ENCODE measurements at places on chromosomes 12 and 14.
A peak's percentile ranks its signal among the peaks of the same experiment; 100 is the strongest.

DNA sequence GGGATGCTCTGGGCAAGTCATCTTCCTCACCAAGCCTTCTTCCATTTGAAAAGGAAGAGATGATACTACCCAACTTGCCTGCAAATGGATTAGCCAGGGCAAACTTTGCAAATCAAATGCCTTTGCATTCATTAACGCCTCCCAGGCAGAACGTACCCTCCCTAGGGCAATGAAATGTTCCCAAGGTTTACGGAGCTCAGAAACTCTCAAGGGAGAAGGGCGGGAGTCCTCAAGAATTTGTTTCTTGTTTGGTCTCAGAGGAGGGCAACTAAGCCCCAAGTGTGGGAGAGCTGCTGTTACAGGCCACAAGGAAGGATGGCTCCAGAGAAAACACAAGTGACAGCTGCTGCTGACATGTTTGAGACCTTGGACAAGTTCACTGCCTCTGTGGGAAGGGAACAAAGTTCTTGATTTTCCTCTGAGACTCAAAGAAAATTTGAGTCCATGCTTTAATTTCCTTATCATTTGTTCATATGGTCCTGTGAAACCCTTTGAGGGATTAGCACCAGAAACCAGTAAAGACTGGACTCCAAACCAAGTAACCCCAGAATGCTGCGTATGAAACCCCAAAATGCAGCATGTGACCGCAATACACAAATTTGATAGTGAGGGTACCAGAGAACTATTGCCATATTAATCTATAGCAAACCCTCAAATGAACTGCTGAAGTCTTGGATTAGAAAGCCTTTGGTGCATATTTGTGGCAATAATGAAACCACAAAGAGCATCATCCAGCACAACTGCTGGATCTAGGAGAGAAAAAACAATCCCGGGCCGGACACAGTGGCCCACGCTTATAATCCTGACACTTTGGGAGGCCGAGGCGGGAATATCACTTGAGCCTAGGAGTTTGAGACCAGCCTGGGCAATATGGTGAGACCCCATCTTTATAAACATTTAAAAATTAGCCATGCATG lies 22.9 kb downstream of the SPTB start:
- DNase-seq: no peak

DNA sequence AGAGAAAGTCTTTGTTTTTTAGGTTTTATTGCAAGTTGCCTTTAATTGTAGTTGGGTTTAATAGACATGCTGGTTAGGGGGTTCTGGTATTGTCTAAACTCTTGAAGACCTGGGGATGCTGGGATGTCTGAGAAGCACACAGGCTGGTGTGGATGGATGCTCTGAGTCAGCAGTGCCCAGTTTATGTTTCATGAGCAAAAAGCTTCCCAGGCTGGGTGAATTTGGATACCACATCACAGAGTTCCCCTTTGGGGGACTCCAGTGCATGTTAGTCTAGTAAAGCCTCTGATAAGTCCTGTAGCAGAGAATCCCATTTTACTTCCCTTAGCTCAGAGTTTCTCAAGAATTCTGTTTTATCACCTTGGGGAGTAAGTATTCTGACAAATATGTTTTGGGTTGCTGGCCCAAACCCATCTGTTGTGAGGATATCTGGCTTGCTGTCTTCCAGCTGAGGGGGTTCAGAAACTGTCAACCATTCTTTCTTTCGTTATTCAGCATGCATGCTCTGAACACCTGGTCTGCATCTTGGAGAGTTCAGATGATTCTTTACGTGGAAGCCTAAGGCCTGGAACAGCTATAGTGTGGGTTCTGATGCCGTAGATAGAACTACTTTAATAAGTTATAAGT lies 509.1 kb downstream of the VRK1 start:
- DNase-seq: no peak

GRCh38 chr12:94099632-94100031 lies 48.7 kb upstream of the PLXNC1 start:
- peak; percentile 81 for DNase-seq

DNA sequence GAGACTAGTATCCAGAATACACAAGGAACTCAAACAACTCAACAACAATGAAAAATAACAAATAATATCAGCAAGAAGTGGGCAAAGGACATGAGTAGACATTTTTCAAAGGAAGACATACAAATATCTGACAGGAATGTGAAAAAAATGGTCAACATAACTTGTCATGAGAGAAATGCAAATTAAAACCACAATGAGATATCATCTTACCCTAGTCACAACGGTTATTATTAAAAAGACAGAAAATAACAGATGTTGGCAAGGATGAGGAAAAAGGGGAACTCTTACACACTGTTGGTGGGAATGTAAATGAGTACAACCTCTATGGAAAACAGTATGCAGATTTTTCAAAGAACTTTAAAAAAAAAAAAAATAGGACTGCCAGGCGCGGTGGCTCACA lies 20.4 kb downstream of the VWF start:
- no peak for DNase-seq

GRCh38 chr12:8637244-8637643 lies 24.6 kb upstream of the AICDA start:
- no peak for DNase-seq

DNA sequence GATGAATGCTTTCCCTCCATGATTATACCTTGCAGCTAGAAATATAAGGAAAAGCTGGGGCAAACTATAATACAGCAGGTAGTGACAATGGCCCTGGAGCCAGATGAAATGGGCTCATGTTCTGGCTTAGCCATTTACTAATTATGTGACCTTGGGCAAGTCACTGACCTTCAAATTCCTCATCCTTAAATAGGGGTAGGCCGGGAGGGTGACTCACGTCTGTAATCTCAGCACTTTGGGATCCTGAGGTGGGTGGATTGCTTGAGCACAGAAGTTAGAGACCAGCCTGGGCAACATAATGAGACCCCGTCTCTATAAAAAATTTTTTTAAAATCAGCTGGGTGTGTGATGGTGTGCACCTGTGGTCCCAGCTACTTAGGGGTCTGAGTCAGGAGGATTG lies 155.4 kb downstream of the C12orf75 start:
- DNase-seq: no peak

DNA sequence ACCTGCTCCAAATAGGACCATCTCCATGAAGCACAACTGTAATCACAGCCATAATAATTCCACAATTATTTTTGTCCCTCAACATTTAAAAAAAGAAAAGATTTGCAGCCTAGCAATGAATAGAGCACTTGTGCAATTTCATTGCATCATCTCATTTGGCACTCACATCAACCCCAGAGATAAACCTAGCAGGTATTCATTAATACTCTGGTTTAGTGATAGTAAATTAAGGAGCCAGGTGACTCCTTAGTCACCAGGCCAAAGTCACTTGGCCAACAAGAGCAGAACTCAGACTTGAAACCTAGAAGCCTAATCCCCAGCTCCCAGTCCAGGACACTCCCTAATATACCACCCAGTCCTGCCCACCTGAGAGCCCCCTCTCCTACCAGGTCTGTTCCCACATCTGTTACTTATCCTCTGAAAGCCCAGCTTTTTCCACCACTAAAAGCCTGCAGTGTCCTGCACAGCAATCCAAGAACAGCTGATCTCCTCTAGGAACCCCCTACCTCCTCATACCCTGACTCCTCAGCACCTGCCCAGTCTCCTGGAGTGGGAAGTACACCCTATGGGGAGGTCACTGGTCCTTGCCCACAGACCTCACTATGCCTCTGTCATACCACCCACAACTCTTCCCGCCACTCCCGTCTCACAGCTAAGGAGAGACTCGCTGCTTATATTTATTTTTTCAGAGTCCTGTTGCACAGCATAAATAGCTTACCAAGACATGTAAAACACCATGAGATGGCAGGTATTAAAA lies 22.1 kb downstream of the OR10P1 start:
- no peak for DNase-seq

DNA sequence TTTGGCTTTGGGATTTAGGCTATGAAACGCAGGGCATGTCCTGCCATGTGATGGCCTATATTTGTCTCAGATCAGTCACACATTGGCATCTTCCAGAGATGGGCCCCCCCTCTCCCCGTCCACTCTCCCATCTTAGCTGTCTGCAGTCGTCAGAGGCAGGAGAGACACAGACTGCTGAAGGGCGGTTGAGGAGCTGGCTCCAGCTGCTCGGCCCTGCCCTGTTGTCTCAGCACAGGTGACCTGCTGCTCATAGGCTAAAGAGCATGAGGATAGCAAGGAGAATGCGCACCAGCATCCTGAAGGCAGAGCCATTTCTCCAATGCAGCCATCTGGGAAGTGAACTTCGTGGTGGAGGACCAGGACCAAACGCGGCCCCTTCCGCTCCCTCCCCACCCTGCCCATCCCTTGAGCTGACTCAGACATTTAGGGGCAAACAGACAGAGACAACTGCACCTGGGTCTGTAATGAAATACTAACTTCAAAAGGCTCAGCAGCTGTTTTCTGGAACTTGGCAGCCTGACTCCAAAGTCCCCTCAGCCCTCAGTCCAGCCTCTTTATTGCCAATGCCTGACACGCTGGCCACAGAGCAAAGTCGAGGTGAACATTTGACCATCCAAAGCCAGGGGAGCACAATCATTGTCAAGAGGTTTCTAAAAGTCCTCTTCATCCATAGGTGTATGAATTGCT lies 22.3 kb downstream of the FZD10 start:
- DNase-seq: no peak

DNA sequence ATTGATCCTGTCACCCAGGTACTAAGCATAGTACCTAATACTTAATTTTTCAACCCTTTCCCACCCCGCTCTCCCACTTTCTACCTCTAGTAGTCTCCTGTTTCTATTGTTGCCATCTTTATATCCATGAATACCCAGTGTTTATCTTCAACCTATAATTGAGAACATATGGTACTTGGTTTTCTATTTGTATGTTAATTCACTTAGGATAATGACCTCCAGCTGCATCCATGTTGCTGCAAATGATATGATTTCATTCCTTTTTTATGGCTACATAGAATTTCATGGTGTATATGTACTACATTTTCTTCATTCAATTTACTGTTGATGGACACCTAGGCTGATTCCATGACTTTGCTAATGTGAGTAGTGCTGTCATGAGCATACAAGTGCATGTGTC lies 547.3 kb upstream of the NOVA1 start:
- DNase-seq: peak; percentile 11

GRCh38 chr14:56198438-56198837 lies 80.2 kb downstream of the PELI2 start:
- DNase-seq: peak; percentile 52

DNA sequence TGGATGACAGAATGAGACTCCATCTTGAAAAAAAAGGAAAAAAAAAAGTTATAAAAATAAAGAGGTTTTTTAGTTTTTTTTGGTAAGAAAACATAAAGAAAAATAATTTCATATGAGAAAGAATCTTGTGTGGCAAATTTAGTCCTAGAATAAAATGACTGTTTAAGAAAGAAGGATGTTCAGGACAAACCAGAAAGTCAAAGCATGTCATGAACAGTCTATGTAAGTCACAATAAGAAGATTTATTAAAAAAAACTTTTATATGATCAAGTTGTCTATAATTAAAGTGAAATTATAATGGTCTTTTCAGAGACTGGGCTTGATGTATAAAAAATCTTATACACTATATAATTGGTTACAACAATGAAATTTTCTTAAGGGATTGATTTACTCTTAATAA lies 68.1 kb upstream of the HECTD1 start:
- no peak for DNase-seq

- no peak for DNase-seq
These were observed 59.4 kb upstream of the FICD start for GRCh38 chr12:108455706-108456105.

DNA sequence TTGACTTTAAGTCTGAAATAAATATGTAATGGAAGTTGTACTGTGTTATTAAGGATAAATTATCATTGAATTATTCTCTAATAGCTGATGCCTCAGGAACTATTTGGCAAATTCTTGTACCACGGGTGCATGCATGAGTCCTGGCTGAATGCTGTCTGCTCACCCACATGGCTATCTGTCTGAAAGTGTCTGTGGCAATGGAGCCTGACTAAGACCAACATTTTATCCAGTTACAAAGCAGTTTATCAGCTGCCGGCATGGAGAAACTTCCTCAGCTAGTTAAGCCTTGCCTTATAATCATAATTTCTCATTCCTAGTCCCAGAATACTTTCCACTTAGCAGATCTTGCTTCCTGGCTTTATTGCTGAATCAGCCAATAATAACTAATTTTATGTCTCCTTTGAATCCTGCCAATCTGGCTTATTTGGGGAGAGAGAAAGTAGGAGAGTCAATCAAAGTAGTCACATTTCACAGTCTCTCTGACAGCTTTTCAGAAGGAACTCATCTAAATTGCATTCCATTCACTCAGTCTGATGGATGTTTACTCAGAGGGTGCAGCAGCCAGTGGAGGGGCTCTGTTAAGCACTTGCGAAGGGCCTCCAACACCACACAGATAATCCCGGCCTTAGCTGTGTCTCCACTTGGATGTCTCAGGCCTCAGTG lies 280.6 kb upstream of the CLEC14A start:
- no peak for DNase-seq

DNA sequence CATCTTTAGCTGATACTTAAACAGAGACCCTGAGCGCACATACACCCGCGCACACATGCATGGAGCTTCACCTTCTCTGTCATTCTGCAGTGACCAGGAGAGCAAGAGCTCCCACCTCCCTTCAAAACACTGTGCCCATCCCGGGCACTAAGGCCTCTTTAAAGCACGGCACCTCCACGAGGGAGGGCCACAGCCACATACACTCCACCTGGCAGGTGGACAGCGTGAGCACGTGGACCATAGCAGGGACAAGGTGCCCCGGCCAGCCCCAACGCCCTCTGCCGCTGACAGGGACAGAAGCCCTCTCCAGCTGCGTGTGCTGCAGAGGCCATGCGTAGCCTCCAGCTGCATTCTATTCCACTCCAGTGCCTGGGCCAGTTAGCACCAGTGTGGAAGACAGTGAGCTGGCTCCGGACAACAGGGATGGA lies 5.4 kb downstream of the GAPDH start:
- peak; percentile 50 for DNase-seq

- DNase-seq: no peak
These were observed 66.1 kb upstream of the ZDHHC17 start for GRCh38 chr12:76697849-76698248.

- no peak for DNase-seq
These were observed 101.6 kb downstream of the B4GALNT3 start for GRCh38 chr12:561391-561705.

DNA sequence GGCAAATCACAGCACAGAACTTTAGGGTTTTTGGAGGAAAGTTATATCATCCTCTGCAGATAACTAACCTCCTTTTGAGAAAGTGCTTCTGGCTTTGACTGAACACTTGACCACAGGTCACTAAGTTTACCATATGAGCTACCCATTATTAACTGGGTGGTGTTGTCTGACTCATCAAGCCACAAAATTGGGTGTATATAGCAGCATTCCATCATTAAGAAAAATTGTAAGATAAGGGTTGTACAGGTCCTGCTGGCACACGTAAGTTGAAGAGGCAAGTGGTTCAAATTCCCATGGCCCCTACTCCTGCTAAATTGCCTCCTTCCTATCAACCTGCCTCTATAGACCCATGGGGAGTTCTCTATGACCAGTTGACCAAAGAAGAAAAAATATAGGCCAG lies 39.5 kb downstream of the L2HGDH start:
- no peak for DNase-seq

DNA sequence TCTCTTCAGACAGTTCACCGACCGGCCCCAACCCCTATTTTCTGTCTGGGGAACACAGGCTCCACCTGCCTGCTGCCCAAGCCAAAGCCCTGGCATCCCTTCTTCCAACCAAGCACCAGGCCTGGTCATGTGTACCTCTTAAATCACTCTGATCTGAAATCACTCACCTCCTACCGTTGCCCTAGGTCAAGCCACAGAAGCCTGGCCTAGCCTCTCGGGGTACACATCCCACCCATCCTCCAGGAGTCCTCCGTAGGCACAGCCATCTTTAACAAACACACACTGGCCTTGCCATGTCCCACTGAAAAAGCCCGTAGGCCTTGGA lies 81.8 kb downstream of the IRF2BPL start:
- DNase-seq: no peak
